Ascending aorta (tissue), 2 donors: ENCODE measurements at places on chromosomes 6 and 20. TPM values are rescaled to one million over a fixed set of nuclear protein-coding genes. Genes with fewer than 3 reads are reported as not detected.

DNA sequence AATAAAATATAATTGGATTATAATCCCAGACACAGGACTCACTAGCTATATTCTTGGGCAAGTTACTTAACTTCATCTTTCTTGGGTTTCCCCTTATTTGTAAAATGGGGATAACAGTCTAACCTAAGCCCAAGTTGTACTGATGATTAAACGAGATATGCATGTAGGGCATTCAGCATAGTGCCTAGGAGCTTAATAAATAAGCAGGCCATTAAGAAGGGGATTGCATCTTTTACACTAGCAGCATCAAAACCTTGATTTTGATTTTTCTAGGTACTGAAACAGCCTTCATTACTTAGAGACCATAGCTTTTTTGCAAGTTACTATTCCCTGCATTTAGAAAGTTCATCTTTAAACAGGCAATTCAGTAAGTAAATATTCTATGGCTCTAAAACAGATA lies 2.2 kb upstream of the QKI start:
- H3K36me3 ChIP-seq = no peaks in the 10 kb centered on the region
- DNase-seq = no peak
- H3K27me3 ChIP-seq = no peaks in the 10 kb centered on the region
- peak overlapping the region; percentile 100 for H3K4me3 ChIP-seq

Gene SPDEF
- total RNA-seq = not detected

Gene SRMS
- not detected for total RNA-seq

GRCh38 chr20:39112178-39112743 lies 150.1 kb downstream of the DHX35 start:
- H3K27ac ChIP-seq = no peak overlapping the region
- no peaks in the 10 kb centered on the region for H3K27me3 ChIP-seq
- H3K4me3 ChIP-seq = no peak overlapping the region
- H3K4me1 ChIP-seq = no peaks in the 10 kb centered on the region
- no peaks in the 10 kb centered on the region for H3K36me3 ChIP-seq
- DNase-seq = no peak

GRCh38 chr6:80594461-80594860 lies 488.0 kb downstream of the BCKDHB start:
- no peaks in the 10 kb centered on the region for H3K27me3 ChIP-seq
- no peak overlapping the region for H3K27ac ChIP-seq
- H3K36me3 ChIP-seq = no peaks in the 10 kb centered on the region
- no peak overlapping the region for H3K4me3 ChIP-seq
- DNase-seq = no peak
- no peaks in the 10 kb centered on the region for H3K4me1 ChIP-seq

DNA sequence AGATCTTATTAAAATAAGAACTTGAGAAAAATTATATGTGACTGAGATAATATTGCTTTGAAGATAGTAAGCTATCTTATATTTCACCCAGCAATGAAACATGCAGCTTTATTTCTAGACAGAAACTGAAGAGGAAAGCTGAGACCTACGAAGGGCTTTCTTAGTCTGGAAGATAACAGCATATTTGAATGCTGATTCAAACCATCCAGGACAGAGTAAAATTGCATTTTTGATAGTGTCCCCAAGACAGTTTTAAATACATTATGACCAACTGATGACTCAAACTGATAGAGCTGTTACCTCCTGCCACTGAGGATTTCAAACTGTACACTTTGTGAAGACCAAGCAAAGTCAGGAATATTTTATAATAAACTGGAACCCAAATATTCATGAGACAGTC lies 409.6 kb downstream of the GRIK2 start:
- DNase-seq = no peak
- H3K36me3 ChIP-seq = no peaks in the 10 kb centered on the region
- H3K4me3 ChIP-seq = no peak overlapping the region
- no peak overlapping the region for H3K27ac ChIP-seq
- no peaks in the 10 kb centered on the region for H3K4me1 ChIP-seq

DNA sequence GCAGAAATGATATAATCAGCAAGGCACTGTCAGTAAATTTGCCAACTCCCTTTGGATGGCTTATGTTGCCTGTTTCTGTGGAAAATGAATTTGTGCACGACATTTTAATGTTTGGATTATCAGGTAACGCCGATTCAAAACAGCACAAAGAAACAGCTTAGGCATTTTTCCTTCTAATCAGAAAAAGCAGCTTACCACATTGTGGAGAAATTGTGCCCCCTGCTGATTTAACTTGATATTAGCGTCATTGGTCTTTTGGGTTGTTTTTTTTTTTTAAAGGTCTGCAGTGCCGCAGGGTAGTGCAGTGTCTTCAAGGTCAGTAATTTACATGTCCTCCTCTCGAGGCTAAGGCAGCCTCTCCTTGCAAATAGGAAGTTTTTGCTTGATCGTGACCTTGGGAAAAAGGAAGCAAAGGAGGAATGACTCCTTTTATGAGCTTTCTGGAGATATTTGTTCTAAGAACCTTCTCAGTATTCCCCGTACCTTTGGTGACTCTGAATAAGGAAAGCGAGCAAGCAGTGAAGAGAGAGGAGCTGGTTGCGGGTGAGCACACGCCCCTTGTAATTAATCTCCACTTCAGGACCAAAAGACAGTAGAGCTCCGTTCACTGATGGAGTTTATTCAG lies 79.1 kb downstream of the ELOVL4 start:
- H3K4me3 ChIP-seq = no peak overlapping the region
- H3K36me3 ChIP-seq = no peaks in the 10 kb centered on the region
- H3K27ac ChIP-seq = no peak overlapping the region
- no peaks in the 10 kb centered on the region for H3K27me3 ChIP-seq
- H3K4me1 ChIP-seq = no peaks in the 10 kb centered on the region
- DNase-seq = no peak

- H3K36me3 ChIP-seq = no peaks in the 10 kb centered on the region
- DNase-seq = no peak
- no peak overlapping the region for H3K27ac ChIP-seq
- no peaks in the 10 kb centered on the region for H3K27me3 ChIP-seq
- no peaks in the 10 kb centered on the region for H3K4me1 ChIP-seq
These were observed 35.8 kb upstream of the TMEM14A start for GRCh38 chr6:52635049-52635577.

DNA sequence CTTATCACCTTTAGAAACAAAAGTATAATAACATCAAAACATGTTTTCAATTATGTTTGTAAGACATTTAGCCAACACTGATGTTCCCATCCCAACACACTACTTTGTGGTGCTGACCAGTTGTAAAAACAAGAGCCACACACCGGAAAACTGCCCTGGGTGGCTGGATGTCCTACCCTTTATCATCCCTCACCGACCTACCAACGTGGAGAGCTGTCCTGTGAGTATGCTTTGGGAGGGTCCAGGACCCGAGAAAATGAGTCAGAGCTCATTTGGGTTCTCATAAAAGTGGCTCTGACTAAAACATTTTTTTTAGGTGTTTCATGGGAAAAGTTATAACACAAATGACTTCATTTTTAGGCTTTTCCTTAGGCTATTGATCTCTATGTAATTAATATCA lies 29.3 kb upstream of the CTAGE9 start:
- no peaks in the 10 kb centered on the region for H3K36me3 ChIP-seq
- H3K4me3 ChIP-seq = no peak overlapping the region
- no peak for DNase-seq
- no peak overlapping the region for H3K27ac ChIP-seq
- H3K27me3 ChIP-seq = no peaks in the 10 kb centered on the region
- no peaks in the 10 kb centered on the region for H3K4me1 ChIP-seq

Gene OR2H2
- total RNA-seq = not detected

- no peaks in the 10 kb centered on the region for H3K4me1 ChIP-seq
- no peak overlapping the region for H3K27ac ChIP-seq
- no peak overlapping the region for H3K4me3 ChIP-seq
- no peaks in the 10 kb centered on the region for H3K27me3 ChIP-seq
These were observed 361.6 kb downstream of the THBS2 start for GRCh38 chr6:168892031-168892430.

DNA sequence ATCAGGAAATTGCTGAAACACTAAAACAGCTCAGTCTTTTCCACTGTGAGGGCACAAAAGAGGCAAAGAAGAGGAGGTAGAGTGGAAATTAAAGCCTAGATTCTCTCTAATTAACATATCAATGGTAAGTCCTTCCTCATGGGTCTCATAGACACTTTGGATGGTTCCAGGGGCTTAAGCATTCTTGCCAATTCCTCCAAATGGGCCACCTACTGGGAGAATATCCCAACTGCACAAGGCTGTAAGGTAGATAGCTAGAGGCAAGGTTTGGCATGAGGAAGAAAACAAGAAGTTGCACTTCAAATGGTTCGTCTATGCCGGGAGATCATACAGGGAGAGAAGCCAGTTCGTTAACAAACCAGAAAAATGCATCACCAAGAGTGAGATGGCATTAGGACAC lies 107.6 kb upstream of the KHDRBS2 start:
- no peaks in the 10 kb centered on the region for H3K27me3 ChIP-seq
- no peaks in the 10 kb centered on the region for H3K36me3 ChIP-seq
- no peak for DNase-seq
- H3K27ac ChIP-seq = no peak overlapping the region

GRCh38 chr6:33014841-33015634 lies 5.6 kb upstream of the HLA-DOA start:
- H3K4me1 ChIP-seq = peaks cover 4% of the 10 kb centered on the region
- H3K27me3 ChIP-seq = no peaks in the 10 kb centered on the region
- H3K4me3 ChIP-seq = no peak overlapping the region
- H3K36me3 ChIP-seq = no peaks in the 10 kb centered on the region
- H3K27ac ChIP-seq = no peak overlapping the region

DNA sequence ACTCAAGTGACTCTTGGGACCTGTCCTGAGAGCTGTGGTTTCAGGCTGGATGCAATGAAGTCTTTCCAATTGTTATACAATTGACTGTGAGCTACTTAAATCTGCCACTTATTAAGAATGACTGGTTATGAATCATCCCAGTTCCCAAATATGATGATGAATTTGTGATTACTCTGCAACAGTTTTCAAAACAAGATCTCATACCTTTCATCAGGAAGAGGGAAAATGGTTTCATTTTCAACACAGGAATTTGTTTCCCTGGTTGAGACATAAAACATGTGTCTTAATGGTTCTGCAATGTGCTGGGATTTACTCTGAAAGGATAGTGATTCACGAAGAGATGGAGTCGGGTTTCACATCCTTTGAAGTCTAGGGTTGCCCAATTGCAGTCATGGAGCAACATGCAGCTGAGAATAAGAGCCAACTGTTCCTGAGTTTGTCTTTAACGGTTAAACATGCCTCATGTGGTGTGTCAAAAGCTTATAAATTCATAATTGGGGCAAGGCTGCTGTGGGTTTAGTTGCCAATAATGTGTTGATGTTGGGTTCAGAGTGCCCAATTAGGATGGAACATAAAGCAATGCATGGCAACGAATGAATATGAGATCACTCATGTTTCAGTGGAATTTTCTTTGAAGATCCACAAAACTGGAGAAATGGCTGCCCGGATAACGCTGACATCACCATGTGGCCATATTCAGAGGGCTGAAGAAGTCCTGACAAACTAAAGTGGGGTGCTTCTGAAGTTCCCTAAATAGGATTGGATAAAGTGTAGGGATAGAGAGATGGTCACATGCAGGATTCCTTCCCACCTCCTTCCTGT lies 41.0 kb downstream of the CYP24A1 start:
- H3K27ac ChIP-seq = no peak overlapping the region
- no peaks in the 10 kb centered on the region for H3K4me1 ChIP-seq
- no peak overlapping the region for H3K4me3 ChIP-seq
- no peaks in the 10 kb centered on the region for H3K27me3 ChIP-seq
- peak; percentile 66 for DNase-seq
- H3K36me3 ChIP-seq = no peaks in the 10 kb centered on the region

- no peaks in the 10 kb centered on the region for H3K27me3 ChIP-seq
- H3K4me1 ChIP-seq = peaks cover 14% of the 10 kb centered on the region
These were observed 13.0 kb downstream of the REM1 start for GRCh38 chr20:31488115-31488514.

Gene EDN1
- total RNA-seq = 27.8 TPM

Gene SERINC3
- total RNA-seq = 78.1 TPM
